Fibroblast of skin of left biceps (primary cell): ENCODE measurements at places on chromosomes 12 and 14.

- DNase-seq = peak; percentile 93
Measured at GRCh38 chr12:50221228-50222008, 54.2 kb upstream of the CERS5 start.

- DNase-seq = no peak
Measured at GRCh38 chr12:13404631-13405473, 208.3 kb downstream of the EMP1 start.

DNA sequence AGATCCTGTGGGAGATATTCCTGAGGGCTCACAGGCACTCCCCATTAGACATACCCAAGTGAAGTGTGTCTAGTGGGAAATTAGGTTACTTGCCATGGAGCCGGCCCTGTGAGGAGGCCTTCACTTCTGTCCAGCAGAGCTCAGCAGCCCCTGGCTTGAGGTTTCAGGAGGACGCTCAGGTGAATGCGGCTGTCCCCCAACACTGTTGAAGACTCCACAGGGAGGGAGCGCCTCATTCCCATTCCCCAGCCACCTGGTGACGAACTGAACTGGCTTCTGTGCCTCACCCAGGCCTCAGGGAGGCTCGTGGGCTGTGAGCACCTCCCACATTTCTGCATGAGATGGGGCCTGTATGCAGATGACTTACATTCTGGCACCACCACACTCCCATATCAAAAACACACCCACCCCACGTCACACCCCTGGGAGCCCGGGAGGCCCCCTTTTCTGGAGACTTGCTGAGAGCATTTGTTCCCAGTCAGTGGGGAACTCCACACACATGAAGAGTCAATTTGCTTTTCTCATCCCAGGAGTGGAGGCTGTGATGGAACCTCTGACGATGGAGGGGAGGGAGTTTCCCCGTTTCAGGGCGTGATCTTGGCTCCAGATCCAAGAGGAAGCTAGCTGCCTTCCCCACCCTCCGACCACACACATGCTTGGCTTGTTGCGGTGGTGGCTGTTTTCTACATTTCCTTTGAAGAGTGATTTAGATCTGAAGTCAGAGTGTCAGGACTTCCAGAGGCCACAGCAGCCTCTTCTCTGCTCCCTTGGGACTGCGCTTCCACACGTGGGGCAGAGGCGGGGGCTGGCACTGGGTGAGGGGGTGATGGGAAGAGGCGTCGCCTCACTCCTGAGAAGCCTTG, 120.7 kb downstream of the ADGRD1 start:
- DNase-seq = no peak

- no peak for DNase-seq
Measured at GRCh38 chr12:76216585-76217472, 131.4 kb downstream of the BBS10 start.

DNA sequence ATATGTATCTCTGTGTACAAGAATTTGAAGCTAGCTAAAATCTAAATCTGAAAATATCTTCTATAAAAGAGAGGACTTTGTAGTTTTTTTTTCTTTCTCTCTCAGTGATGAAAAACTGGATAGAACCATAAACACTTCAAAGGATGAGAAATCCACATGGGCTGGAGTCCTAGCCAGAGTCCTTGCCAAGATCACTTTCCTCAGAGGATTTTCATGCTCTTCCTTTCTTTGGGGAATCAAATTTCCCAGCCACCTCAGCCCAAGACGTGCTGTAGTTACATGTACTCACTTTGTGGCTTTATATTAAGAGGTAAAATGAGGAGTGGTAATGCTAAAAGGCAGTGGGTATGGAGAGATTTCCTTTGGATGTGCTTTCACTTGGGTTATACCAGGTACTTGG, 110.3 kb downstream of the SLC38A1 start:
- DNase-seq = no peak

DNA sequence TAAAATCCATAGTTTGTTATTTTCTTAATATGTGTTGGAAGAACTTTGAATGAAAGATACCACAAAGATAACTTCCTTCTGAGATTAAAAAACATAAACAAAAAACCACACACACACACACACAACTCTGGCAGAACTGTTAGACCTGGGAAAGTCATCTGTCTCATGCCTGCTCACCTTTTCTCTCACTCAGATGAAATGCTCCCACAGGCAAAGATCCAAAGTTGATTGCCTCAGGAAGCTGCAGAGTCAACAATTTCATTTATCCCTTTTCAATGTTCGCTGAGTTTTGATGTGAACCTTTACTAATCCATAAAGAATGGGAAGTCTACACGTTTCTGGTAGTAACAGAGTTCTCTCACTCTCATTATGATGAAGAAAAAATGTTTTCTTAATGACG, 112.0 kb downstream of the DENND5B start:
- DNase-seq = no peak

DNA sequence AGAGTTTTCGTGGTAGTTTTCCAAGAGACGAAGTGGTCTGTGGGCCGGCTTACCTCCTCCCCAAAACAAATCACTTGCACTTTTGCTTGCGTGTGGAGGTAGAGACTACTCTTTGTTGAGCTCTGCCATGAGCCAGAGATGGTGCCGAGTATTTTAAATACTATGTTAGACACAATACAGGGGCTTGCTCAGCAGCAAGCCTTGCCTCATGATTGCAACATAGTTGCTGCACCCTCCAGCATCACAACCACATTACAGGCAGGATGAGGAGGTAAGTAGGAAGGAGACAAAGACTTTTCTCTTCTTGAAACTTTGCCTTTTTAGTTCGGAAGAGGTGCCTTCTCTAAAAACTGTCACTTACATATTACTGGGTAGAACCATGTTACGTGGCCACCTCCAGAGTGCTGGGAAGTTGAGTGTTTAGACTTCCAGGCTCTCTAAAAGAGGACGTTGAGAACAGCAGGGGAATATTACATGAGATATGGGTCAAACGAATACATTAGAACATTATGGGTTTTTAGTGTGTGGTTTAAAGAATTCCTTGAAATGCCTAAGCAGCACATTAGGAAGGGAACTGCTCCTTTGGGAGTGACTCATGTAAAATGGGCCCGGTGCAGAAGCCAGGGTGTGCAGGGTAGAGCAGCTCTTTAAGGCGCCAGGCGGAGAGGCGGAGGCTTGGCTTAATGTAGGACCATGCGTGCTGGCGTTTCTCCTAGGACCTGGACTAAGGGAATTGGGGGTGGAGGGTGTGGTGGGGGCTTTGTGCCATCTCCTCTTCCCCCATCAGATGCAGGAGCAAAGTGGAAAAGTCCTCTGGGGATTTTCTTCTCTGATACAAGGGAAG, 110.6 kb upstream of the PRMT8 start:
- DNase-seq = peak; percentile 53

- DNase-seq = no peak
Measured at GRCh38 chr14:32576088-32576795, 247.1 kb downstream of the AKAP6 start.

DNA sequence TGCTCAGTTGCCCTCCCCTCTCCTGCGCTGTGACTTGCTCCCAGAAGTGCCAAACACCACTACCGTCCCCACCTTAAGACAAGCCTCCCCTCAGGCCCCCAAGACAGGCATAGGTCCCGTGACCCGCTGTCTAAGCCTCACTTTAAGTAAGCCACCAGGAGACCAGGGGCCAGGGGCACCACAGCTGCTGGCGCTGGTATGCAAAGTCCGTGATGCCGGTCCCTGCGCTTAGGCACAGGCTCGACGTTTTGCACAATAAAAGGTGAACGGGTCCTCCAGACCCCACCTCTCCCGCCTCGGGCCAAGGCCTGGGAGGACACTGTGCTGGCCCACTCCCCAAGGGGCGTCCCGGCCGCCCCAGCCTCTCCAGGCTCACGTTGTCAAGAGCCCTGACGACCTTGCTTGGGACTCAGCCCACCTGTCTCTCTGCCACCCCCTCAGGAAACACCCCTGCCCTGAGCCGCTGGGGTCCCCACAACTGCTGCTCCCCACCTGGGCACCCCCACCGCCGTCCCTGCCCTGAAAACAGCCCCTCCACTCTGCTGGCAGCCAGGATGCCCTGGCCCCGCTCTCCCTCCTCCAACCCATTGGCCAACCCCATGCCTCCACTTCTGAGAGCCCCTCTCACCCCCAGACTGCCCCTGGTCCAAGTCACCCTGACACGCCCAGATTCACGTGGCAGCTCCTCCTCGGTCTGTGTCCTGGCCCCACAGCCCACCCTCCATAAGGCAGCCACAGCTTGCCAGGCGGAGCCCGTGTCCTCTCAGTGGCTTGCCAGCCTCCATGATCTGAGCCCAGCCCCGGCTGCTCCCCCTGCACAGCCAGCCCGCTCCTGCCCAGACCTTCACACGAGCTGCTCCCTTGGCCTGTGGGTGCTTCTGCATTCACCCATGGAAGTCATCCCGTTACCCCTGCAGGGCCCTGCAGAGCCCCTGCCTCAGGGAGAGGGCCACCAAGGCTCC, 11.9 kb downstream of the JAG2 start:
- no peak for DNase-seq

DNA sequence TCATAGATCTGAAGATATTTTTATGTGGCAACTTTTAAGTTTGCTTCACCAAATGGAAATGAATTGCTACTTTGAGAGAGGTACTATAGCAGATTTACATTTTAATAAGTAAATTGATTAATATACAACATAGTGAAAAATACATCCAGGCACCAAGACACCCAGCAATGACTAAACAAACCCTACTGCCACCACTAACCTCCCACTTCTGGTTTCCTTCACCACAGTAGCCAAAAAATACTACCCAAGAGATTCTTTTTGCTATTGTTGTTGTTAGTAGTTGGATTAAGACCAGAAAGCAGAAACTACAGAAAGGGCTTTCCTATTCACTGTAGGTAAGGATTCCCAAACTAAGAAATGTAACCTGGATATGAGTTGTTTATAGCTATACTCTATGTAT, 54.1 kb downstream of the COCH start:
- no peak for DNase-seq

DNA sequence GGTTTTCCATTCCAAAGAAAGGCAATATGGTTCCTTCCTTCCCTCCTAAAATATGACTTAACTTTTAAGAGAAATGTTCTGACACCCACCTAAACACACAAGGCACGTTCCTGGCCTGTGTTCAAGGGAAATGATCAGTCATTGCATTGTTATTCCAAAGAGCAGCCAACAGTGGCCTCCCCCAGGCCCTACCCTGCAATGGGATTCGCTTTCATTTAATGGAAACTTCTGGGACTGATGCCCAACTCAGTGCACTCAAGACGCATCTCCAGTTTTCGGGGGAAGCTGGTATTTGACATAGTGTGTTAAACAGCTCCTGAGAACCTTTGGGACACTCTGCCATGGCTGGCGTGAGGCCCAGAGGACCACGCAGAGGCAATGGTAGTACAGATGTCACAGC, 65.9 kb downstream of the DDX51 start:
- peak; percentile 77 for DNase-seq

GRCh38 chr14:78164226-78164853, 5.8 kb upstream of the NRXN3 start:
- DNase-seq = no peak
